Globus pallidus (tissue), 1 donor: ENCODE measurements at places on chromosomes 1 and 21.

- no peak for DNase-seq
These were observed 34.6 kb upstream of the FMO3 start for GRCh38 chr1:171055966-171056643.

GRCh38 chr1:63524201-63524600 lies 876 bp downstream of the EFCAB7 start:
- DNase-seq = peak; percentile 5

GRCh38 chr1:3384407-3384806 lies 70.1 kb upstream of the ARHGEF16 start:
- DNase-seq = no peak

DNA sequence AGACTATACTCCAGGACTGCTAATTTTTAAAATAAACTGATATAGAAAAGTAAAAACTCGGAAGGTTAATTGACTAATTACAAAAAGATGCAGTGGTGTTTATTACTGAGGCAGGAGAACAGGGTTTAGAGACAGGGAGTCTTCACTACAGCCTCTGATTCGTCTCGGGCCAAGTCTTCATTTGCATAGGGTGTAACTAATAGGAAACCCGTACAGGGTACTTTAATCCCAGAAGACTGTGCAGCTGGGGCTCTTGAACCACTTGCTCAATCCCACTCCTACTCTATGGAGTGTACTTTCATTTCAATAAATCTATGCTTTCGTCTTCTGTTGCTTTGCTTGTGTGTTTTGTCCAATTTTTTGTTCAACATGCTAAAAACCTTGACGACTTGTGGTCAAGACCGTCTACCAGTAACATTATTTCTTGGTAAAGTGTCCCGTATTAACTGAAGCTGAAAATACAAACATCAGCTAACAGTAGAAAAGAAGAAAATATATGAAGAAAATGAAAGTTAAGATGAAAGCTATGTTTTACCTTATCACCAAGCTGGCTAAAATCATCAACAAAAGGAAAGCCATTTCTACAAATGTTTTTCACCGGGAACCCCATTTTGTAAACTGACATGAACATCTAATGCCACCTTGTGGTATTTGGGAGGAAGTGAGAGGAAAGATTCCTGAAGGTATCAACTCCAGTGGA lies 8.0 kb downstream of the SDHB start:
- DNase-seq = peak; percentile 49

DNA sequence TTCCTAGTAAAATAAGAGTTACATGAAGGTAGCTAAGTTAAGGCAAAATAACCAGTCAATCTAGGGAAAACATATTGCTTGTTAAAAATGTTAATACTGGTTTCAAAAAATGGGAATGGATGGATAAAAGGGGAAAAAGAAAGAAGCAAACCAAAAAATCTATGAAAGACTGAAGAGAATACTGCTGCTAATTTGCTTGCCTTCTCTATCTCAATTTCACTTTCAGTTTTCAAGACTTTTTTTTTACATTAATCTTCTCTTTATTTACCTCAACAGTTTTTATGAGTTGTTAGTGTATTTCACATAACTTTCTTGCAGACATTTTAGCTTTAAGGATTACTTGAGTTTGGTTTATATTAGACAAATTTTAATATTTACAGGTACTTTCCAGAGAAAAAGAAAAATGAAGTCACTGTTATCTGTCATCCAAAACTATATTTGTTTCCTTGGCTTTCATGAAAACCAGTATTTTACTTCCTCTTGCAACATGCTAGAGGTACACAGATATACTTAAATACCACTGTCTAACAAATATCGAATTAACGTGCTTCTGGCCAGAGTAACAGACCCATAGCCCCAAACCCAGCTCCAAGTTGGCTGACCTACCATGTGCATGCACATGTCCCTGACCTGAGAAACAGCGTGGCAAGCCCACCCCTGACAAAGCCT lies 70.7 kb downstream of the COL24A1 start:
- DNase-seq = no peak
